NCI-H774 (cell line): ENCODE measurements at places on chromosomes 6 and 20.

GRCh38 chr6:86619428-86619827 lies 317.9 kb upstream of the HTR1E start:
- no peak for DNase-seq

GRCh38 chr20:5797843-5798462 lies 47.8 kb downstream of the SHLD1 start:
- no peak for DNase-seq

DNA sequence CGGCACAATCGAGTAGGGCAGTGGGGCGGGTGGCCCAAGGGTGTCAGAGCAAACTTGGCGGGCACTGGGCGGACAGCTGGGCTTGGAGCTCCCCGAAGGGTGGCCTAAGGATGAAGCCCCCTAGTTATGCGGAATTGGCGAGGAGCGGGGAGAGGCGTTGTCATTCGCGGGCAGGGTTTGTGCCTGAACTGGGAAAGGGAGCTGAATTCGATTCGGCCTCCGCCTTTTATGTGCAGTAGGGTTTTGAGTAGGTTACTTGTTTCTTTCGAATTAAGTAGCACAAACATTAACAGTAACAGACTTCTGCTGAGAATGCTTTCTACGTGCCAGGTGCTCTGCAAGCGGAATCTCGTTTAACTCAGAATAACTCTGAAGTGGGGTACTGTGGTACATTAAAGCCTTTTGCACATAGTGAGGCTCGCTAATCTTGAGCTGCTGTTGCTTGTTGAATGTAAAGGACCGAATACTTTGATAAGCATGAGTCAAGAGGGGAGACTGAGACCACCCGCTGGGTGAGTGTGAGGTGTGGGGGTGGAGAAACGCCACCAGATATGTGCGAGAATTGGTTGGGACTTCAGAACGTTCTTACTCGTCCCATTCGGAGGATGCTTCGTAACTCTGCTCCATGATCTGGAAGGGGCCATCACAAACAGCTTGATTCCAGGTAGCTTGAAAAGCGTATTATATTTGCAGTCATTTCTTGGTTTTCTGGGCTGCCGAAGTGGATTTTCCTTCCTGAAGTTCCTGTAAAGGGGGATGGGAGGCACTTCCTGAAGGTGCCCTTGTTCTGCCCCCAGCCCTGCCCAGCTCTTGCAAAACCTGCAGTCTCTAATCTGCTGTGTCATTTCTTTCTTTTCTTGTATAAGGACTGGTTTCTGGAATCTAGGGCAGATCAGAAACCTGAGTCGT lies 833 bp downstream of the RAB5IF start:
- no peak for DNase-seq

DNA sequence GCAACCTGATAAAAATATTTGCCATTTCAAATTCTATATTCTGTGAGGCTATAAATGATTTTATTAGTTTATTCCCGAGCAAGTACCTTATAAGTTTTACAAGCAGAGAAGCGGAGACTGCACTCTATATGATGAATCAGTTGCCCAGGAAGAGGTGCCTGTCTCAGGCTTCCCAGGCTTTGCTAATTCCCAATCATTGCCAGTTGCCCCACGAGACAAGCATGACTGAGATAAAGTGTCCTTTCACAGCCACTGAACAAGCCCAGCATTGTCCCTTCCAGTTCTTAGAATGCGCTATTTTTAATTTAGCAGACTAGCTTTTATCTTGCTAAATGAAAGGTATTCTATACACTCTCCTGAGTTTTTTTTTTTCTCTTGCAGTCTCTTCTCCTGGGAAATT lies 260.7 kb downstream of the ALDH8A1 start:
- no peak for DNase-seq

DNA sequence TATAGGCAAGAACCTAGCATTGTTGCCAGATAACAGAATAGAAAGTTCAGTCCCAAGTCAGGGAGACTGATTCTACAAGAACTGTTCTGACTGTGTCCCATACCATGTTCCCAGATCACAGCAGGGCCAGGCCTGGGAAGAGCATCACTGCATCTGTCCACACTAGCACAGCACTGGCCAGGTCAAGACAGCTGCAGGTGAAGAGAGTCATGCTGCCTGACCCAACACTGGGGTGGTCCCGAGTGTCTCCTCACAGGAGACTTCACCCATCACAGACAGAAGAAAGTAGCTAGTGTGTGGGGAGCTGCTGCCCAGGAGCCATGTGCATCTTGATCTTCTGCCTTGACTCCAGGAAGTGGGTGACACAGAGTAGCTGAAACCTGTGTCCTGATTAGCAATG lies 1.3 kb upstream of the CST9L start:
- DNase-seq = no peak
